ENCODE measurements at places on chromosomes 7 and 10.

DNA sequence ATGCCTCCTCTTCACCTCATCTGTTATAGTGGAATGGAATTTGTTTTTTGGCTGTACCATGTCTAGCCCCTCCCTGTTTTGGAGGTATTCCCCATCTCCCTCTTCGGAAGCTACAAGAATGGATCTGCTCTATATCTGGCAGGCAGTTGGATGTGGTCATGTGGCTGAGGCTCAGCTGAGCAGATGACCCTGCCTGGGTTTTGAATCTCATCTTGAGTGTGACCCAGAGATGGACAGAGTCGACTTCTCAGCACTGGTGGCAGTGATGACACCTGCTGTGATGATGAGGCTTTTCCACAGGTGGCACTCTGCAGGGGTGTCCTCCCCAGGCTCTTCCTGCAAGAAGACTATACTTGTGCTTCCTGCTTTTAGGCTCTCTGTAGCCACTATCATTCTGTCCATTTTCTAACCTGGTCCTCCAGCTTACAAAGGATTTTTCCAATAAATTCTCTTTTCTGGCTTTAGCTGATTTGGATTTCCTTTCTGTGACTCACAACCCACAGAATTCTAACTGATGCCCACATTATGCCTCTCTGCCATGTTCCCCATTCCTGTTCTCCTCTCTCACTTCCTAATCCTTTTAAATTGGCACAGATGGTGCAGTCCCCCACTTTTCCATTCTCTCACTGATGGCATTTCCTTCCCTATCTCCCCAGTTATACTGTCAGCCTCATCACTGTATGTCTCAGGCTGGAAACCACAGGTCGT is 7.5 kb upstream of the ARHGAP22 start:
- no peak for DNase-seq

DNA sequence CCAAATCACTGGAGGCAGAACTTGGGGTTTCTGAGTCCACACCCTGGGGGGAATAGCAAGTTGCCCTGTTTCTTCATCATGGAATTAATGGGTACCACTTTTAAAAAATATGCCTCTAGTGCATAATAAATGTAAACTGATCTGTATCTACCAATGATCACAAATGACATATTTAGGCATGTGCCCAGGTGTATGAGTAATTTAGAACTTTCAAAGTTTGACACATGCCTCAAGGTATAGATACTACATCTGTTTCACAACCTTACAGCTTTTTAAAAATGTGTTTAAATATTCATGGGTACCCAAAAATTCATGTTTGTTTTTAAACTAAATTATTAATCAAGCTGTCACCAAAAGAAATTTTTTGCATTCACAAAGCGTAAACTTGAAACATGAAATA is 226.0 kb downstream of the KIAA1217 start:
- DNase-seq: no peak

- DNase-seq: no peak
These were observed 32.8 kb upstream of the SORCS3 start for GRCh38 chr10:104608091-104608828.

DNA sequence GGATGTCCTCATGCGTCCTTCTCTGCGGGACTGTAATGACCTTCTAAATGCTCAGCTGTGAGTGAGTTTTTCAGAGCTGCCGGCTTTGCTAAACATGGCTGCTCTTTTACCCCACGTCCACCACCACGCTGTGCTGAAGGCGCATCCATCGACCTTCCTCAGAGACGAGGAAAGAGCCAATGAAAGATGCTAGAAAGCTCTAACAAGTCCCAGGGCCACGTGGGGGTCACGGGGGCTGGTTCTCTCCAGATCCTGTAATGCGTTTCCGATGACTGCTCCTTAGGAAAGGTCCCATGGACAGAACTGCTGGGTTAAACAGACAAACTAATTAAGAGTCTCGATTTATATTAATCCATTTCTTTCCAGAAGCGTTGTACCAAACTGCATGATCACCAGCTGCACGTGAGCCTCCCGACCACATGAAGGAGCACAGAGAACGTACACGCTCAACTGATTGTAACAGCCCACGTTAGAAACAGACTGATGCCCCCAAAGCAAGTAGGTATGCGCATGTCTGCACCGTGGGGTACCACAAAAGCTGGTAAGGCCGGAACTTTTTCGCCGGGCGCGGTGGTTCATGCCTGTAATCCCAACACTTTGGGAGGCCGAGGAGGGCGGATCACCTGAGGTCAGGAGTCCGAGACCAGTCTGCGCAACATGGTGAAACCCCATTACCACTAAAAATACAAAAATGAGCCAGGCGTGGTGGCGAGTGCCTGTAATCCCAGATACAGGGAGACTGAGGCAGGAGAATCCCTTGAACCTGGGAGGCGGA is 109.6 kb downstream of the TCERG1L start:
- DNase-seq: peak; percentile 39

GRCh38 chr10:78178397-78178796 is 144.7 kb downstream of the RPS24 start:
- no peak for DNase-seq

GRCh38 chr10:124180947-124181549 is 87.7 kb upstream of the CHST15 start:
- no peak for DNase-seq

GRCh38 chr10:1085258-1085657 is 29.1 kb downstream of the WDR37 start:
- no peak for DNase-seq

DNA sequence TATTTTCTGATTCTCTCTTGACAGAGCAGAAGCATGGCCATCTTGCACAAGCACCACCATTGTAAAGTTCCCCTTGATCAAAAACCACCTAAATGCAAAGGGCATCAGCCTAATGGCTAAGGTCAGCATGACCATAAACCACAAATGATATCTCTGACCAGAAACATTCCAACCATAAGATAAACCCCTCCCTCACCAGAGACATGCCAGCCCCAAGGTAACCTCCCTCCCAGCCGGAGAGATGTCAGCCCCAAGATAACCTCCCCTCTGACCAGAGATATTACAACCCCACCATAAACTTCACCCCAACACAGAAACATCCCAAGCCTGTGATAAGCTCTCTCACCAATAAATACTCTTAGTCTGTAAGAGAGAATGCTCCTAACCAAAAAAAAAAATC is 72.1 kb upstream of the CDK1 start:
- no peak for DNase-seq

GRCh38 chr7:54898659-54899340 is 120.0 kb upstream of the EGFR start:
- no peak for DNase-seq

- no peak for DNase-seq
These were observed 717.0 kb downstream of the KCNMA1 start for GRCh38 chr10:76920581-76920980.

DNA sequence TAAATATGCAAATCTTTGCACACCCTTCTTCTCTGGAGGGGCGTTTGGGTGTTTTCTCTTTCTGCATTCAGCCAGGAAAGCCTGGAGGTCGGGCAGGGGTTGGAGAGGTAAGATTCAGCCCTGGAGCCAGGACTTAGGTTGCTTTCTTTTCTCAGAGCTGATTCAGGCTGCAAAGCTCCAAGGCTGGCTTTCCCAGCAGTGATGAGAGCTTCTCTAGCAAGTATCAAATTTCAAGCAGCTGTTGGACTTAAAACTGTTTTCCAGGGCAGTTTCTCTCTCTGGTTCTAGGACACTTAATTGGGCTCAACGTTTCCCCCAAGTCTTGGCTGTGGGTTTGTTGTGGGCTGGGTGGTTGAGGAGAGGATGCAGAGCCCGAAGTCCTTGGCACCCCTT is 608 bp downstream of the AKR1B10 start:
- DNase-seq: no peak

DNA sequence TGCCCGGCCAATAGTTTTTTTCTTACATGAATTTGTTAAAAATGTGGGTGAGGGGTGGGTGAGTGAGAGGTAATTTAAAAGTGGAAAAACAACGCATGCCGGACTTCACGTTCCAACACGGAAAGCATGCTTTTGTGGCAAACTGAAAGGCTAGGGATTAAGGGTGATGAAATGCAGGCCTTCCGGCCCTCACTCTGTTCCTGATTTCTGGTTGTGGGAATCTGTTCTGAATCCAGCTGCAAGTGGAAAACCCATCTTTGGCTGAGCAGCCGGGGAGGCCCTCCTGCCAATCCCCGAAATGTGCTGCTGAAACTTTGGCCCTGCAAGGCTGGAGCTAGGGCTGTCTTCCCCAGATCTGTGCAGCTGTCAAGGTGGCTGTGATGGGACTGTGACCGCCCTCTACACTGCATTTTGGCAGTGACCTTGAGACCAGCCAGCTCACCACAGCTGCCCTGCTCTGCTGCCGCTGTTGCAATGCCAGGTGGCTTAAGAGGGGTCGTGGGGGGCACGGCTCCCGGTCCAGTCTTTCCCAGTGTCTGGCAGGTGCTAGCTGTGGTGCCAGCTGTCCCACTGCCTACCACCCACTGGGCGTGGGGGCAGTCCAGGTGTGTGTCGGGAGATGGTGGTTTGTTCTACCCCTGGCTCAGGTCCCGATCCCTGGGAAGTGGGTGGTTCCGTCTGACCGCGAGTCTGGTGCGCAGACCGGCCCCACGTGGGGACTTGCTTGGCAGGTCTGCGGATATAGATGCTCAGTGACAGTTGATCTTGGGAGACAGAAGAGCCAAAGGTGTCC is 39.0 kb downstream of the TET1 start:
- DNase-seq: no peak

DNA sequence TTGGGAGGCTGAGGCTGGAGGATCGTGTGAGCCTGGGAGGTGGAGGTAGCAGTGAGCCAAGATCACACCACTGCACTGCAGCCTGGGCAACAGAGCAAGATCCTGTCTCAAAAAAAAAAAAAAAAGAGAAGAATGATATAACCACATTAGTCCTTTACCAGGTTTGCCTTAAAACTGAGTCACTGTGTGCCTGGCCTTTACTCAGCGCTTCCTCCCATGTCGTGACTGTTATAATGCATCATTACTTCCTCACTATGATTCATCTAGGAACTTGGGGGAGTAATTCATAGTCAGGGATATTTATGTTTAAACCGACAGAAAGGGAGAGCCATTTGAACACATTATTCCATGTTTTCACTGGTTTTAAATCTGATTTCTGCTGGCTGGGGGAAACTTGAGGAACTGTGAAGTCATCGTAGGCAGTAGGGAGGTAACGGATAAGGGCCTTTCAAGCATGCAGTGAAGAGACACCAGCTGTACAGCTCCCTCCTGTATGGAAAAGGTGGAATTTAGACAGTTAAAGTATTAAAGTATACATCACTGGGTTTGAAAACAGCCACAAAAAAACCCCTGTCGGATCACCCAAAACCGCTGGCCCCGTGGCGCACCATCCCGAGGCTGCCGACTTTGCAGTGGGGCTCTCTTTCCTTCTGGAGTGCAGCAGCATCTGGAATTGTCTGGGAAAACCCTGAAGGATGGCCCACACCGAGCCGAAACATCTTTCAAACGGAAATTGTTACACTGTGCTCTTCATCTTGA is 119.8 kb downstream of the NKX6-2 start:
- DNase-seq: no peak

GRCh38 chr7:138455609-138456008 is 4.5 kb upstream of the TRIM24 start:
- DNase-seq: no peak

- DNase-seq: no peak
These were observed 365.6 kb downstream of the ANKRD7 start for GRCh38 chr7:118590107-118590506.

DNA sequence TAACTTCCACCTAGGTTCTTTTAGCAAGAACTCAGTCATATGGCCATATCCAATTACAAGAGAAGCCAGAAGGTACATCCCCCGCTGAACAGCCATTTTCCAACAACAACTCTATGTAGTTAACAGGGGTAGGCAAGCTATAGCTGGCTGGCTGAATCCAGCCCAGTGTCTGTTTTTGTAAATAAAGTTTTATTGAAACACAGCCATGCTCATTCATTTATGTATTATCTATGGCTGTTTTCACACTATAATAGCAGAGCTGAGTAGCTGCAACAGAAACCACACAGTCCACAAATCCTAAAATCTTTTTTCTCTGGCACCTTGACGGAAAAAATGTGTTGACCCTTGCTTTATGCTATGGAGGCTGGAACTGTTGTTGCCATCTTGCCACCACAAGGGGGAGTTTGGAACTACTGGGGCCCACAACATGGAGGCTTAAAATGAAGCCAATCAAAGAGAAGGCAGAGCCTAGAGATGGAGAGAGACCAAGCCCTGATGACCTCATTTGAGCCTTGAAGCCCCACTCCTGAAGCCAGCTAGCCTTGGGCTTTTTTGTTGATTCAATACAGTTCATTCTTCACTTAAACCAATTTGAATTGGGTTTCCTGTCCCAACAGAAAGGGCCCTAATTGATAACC is 33.3 kb upstream of the XPNPEP1 start:
- DNase-seq: no peak

DNA sequence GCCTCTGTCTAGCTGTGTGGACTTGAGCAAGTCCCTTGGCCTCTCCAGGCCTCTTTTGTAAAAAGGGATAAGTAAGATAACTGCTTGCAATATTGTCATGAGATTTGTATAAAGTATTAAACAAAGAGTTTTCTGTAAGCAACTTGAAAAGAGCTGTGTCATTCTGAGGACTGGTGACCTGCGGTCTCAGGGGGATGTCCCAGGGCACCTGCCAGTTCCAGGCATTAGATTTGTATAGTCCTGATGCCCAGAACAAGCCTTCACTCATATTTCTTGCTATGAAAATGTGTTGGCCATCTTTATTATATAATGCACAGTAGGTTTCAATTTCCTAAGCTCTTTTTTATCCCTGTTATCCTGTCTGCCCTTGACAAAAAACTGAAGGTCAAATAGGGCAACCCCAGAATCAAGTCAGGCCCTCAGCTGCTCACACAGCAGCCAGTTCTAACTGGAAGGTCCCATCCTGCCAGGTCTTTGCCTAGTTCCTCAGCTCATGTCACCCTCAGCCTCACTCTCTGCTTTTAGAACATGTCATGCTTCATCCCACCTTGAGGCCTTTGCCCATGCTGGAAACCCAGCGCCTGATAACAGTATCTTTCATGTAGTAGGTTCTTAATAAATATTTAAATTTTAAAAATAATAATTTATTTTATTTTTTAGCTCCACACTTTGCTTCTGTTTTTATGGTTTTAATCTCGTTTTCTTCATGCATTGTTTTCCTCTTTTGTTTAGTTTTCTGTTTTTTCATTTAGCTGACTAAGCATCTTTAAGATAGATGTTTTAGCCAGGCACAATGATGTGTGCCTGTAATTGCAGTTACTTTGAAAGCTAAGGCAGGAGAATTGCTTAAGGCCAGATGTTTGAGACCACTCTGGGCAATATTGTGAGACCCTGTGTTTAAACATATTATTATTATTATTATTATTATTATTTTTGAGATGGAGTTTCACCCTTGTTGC is 87.5 kb upstream of the ZNF92 start:
- no peak for DNase-seq

DNA sequence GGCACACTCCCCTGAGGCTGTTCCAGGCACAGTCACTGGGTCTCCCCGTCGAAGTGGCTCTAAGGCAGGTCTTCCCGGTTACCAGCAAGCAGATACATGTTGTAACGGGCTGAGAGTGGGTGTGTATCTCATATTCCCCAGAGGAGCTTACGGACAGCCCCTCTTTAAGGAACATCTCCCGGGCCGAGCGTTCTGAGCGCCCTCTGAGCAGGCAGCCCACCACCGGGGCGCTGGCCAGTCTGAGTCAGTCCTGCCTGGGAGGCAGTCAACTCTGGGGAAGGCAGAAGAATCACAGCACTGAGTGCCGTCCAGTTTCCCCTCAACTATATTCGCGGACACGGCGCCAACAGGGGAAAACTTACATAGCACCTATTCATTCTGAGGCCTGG is 117.4 kb downstream of the LHPP start:
- DNase-seq: no peak

Measured in ascending aorta (tissue), 2 donors.